ENCODE measurements at places on chromosomes 5 and 9.

GRCh38 chr9:127214421-127215267, 49.9 kb upstream of the GARNL3 start:
- DNase-seq, result peak; percentile 51

DNA sequence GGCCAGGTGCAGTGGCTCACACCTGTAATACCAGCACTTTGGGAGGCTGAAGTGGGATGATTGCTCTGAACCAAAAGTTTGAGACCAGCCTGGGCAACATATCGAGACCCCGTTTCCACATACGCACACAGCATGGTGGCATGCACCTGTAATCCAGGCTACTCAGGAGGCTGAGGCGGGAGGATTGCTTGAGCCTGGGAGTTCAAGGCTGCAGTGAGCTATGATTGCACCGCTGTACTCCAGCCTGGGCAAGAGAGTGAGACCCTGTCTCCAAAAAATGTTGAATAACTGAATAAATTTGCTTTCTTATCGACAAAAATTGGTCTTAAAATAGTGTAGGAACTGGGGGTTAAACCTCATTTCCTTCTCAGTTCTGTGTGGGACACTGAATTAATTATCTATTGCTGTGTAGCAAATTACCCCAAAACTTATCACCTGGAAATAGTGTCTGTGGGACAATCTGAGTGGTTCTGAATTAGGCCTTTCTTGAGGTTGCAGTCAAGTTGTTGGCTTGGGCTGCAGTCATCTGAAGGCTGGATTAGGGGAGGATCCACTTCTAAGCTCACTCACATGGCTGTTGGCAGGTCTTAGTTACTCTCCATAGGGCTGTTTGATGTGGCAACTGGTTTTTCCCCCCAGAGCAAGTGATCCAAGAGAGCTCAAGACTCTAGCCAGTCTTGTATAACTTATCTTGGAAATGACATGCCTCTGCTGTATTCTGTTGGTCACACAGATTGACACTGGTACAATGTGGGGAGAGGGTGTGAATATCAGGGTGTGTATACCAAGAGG, 2.0 kb downstream of the SNX30 start:
- DNase-seq, result no peak

DNA sequence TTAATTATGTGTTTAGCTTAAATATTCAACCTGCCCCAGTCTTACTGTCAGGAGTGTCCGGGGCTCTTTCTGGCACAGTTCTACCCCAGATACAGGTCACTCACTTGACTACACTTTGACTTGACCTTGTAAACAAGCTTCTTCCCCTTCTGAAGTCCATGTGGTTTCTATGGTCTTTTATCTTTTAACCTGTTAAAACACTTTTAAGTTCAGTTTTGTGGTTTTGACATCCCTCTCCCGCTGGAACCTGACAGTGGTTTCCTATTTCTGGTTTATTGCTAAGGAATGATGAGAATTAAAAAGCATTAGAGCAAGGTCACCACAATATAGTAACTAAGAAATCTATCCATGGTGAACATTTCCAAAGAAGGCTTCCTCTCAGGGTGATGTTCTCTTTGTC, 300.1 kb downstream of the TMEM167A start:
- DNase-seq, result no peak

DNA sequence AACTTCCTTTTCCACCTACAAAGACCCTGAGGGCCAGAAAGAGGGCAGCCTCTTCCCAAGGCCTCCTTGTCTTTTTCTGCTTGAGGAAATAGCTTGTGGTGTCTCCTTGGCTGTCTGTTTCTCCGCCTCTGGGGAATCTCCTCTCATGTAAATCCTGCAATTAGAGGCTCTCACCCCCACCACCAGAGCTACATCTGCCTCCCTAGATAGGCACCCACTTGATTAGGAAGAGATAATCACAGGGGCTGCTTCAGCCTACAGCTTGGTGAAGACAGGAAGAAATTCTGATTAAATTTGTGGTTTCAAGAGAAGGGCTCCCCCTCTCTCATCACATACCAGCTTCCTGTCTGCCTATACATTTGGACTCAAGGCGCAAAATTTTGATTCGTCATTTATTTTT, 75.6 kb downstream of the TLR4 start:
- no peak for DNase-seq
